ENCODE measurements at places on chromosomes 6 and 20. TPM values are rescaled to one million over a fixed set of nuclear protein-coding genes. Genes with fewer than 3 reads are reported as not detected.

The CLPSL2 gene
- total RNA-seq: not detected

DNA sequence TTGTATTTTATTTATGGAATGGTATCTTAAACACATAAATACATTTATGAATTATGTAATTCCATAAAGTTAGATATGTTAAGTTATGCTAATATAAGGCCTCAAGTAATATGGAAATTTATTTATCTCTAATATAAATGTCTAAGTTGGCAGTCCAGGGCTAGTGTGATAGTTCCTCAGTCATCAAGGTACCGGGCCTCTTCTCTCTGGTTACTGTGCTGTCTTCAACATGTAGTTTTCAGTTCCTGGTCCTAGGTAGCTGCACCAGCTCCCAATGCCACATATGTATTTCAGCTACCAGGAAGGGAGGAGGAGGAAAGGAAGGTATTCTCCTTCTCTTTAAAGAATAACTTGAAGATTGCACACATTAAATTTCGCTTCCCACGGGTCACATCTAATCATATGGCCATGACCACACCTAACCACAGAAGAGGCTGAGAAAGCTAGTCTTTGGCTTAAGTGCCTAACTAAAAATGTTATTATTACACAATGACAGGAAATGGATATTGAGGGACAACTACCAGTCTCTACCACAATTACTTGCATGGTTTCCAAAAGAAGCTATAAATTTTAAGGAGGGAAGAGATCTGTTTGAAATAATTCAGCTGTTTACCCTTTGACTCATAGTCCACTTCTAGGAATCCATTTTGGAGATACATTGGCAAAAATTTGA, 68.6 kb downstream of the BCKDHB start:
- no peak for DNase-seq

DNA sequence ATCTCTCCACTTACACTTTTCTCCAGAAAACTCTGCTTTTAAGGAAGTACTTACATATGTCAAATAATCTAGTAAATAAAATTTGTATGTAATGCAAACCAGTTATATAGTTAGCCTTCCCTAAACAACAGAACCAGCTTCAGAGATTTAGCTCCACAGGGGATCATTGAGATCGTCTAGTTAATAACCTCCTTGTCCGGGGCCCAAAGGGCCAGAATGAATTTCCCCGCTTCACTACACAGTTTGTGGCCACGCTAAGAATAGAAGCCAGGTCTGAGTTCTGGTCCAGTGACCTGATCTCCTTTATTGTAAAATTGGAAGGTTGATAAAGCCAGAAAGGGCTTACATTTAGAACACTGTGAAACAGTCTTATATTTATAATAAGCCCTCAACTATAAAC, 245.2 kb downstream of the TPBG start:
- DNase-seq: no peak

DNA sequence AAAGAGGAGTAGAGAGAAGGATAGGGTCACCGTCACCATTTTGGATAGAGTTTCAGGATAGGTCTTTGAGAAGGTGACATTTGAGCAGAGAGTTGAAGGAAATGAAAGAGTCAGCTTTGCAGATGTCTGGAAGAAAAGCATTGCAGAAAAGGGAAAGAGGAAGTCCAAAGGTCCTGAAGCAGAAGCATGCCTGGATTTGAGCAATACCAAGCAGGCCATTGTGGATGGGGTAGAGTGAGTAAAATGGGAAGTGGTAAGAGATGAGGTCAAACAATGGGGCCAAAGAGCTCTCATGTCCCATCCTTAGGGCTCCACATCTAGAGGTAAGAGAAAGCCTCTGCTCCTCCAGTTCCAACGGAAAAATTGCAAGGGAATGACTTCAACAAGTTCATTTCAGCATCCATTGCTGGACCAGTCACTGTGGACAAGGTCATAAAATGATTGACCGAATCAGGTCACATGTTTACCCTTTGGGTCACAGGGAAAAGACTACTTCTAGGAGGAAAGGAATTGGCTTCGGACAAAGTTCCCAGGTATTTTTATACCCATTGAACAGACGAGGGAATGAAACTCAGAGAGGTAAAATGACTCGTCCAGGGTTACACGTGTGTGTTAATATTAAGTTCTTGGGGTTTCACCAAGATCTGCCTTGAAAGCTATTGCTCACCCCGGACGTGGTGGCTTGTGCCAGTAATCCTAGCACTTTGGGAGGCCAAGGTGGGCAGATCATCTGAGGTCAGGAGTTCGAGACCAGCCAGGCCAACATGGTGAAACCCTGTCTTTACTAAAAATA, 6.6 kb upstream of the SAMHD1 start:
- DNase-seq: no peak

The C20orf202 gene
- not detected for total RNA-seq

DNA sequence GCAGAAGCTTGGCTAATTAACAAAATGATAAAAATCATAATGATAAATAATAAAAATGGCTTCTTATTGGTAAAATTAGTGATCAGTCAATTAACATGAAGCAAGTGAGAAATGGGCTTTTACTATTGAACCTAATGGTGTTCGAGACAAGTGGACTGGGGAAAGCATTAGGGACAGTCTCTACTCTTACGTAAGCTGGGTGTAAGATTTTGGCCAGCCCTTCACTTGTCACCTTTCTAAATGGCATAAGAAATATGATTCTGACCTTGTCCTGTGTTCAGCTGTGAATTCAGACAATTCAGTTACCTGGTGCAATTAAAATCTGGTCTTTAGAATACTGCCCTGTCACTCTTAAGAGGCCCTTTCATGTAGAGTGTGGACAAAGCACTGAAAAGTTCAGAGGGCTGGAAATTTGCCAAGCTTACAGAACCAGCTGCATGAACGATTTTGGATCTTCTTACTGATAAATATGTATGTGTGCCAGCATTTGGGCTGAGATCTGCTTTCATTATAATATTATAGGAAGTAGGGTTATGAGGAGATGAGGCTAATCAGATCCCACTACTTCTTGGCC, 115.9 kb downstream of the QRSL1 start:
- no peak for DNase-seq

Measured in colonic mucosa (tissue), 4 donors.